Left ventricle myocardium inferior (tissue), 1 donor: ENCODE measurements at places on chromosomes 12 and 14. TPM values are rescaled to one million over a fixed set of nuclear protein-coding genes. Genes with fewer than 3 reads are reported as not detected.

DNA sequence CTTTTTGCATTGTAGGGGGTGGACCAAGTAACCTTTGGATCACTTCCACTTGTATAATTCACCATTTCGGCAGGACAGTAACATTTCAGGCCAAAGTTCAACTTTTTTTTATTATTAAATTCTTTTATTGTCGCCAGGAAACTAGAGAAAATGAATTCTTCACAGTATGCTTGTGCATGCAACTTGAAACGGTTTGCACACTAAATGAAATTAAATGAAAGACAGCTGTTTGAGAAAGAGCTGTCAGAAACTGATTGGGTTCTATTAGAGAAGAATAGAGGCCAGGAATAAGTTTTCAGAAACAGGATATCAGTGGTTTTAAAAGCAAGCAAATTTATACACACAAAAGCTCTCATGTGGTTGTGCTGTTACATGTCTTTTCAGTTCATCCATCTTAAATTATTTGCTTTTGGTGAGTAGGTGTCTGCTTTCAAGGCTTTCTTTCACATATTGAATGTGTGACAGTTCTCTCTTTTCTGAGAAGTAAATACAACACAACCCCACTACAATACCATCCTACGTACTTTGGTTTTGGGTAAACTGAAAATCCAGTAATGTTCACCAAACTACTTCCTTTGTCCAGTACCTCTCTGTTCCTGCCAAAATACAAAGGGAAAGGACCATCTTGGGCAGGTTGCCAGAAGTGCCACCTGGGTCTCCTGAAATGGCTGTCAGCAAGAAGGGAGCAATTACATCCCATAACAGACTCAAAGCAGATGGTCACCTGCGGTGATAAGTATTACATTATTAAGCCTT is 291.7 kb downstream of the RAD51B start:
- no peak for DNase-seq
- no peak overlapping the region for H3K27ac ChIP-seq
- H3K36me3 ChIP-seq, result no peaks in the 10 kb centered on the region
- peaks cover 17% of the 10 kb centered on the region for H3K4me1 ChIP-seq
- no peak overlapping the region for H3K4me3 ChIP-seq

ERBB3 gene
- total RNA-seq, result 2.3 TPM

GRCh38 chr14:68408680-68409079 is 384.2 kb downstream of the ZFP36L1 start:
- H3K4me1 ChIP-seq, result peaks cover 21% of the 10 kb centered on the region
- H3K27ac ChIP-seq, result no peak overlapping the region
- DNase-seq, result no peak
- no peaks in the 10 kb centered on the region for H3K27me3 ChIP-seq
- H3K36me3 ChIP-seq, result no peaks in the 10 kb centered on the region
- no peak overlapping the region for H3K4me3 ChIP-seq

MAP1LC3B2 gene
- total RNA-seq, result 2.9 TPM

DNA sequence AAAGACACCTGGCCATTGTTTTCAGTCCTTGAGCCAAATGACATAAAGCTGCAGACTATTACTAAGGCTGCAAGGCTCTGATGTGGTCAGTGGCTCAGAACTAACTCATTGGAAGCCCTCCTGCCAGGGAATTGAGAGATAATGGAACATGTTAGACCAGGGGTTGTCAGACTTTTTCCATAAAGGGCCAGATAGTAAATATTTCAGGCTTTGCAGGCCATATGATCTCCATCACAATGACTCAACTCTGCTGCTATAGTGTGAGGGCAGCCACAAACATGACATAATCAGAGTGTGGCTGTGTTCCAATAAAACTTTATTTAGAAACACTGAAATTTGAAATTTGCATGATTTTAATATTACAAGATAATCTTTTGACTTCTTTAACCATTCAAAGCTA is 140.3 kb downstream of the TMEM30B start:
- H3K27me3 ChIP-seq, result no peaks in the 10 kb centered on the region
- no peaks in the 10 kb centered on the region for H3K36me3 ChIP-seq
- DNase-seq, result no peak
- H3K4me3 ChIP-seq, result no peak overlapping the region

- no peaks in the 10 kb centered on the region for H3K27me3 ChIP-seq
- H3K4me1 ChIP-seq, result no peaks in the 10 kb centered on the region
- H3K27ac ChIP-seq, result no peak overlapping the region
- no peak for DNase-seq
Measured at GRCh38 chr14:89858089-89858488, 96.4 kb downstream of the EFCAB11 start.

DNA sequence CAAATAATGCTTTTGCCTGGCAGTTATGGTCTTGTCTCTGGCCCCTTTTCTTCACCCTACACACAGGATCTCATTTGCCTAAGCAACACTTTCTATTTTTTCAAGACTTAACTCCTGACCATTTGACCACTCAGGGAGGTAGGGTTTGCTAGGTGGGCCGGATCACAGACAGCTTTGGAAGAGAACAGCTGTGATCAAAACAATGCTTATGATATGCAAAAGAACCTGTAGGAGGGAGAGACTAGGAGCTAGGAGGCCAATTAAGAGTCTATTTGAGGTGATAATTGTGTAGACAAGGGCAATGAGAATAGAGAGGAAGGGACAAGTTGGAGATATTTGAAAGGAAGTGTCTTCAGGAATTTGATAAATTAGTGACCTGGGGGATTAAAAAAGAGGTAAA is 12.3 kb upstream of the DACT1 start:
- peaks cover 9% of the 10 kb centered on the region for H3K4me1 ChIP-seq
- no peaks in the 10 kb centered on the region for H3K36me3 ChIP-seq
- H3K27ac ChIP-seq, result no peak overlapping the region
- no peak for DNase-seq

GRCh38 chr14:30791522-30792351 is 82.6 kb upstream of the COCH start:
- H3K4me3 ChIP-seq, result no peak overlapping the region
- no peak overlapping the region for H3K27ac ChIP-seq
- no peaks in the 10 kb centered on the region for H3K4me1 ChIP-seq
